ENCODE measurements at places on chromosomes 5 and 9.

- peak; percentile 5 for DNase-seq
These were observed 617 bp downstream of the PPP6C start for GRCh38 chr9:125189011-125189360.

DNA sequence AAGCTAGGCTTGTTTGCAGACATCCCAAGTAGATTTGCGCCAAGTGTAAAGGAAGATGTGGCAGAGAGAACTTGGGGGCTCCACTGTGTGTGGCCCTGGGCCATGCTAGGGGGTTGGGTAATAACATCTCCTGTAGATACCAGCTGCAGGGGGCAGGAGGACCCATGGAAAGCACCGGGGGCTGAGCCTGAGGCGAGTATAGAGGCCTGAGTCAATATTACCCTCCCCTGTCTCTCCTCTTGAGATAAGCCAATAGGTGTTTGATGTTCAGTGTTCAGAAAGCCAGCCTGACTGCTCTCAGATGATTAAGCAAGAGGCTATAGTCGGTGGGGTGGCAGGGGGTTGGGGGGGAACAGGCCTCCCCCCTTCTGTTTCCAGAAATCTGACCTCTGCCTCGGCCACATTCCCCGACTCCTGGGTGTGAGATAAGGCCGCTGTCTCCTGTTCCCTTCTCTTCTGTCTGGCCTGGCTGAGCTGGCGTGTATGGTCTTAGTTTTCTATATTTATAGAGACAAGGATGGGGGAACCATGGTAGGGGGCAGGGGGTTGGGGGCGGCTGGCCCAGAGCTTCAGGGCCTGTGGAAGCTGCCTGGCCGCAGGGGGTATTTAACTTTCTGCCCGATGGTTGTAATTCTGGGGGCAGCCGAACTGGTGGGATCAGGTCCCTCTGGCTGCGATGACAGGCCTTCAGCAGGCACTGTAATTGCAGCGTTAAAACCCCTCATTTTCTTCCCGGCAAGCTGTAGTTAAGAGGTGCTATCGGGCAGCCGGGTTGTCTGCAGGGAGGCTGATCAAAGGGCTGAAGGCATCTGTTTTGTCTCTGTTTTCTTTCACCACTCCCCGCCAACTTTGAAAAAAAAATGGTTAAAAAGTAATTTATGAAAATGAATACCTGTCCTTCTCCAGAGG is 292.0 kb downstream of the NSG2 start:
- DNase-seq, result no peak

- DNase-seq, result no peak
These were observed 94.4 kb upstream of the IFNE start for GRCh38 chr9:21576331-21577189.

GRCh38 chr5:78424665-78425064 is 64.2 kb downstream of the SCAMP1 start:
- DNase-seq, result no peak

DNA sequence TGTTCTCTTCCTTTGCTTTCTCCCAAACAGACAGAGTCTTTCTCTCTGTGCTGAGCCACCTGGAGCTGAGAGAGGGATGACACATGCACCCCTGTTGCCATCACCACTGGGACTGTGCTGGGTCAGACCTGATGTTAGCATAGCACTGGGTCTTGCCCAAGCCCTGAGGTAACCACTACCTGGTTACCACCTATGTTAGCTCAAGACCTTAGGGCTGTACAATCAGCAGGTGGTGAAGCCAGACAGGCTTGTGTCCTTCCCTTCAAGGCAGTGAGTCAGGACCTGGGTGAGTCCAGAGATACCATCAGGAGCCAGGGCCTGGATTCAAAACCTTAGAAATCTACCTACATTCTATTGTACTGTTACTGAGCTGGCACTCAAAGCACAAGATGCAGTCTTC is 32.1 kb downstream of the FST start:
- DNase-seq, result no peak

DNA sequence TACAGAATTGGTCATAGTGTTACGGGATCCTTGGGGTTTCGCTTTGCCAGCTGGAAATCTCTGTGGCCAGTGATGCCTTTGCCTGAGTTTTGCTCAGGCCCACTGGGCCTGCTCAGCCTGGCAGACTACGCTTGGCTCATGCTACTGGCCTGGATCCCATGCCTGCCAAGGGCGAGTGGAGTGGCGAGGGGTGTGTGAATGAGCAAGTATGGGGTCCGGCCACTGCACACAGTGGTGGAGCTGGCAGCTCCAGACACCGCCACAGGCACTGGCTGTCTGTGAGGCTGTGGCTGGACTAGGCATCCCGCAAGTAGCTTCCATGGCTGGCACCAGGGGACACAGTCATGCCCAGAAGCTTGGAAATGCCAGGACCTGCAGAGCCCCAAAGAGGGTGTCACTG is 240.3 kb downstream of the ARRDC3 start:
- no peak for DNase-seq

DNA sequence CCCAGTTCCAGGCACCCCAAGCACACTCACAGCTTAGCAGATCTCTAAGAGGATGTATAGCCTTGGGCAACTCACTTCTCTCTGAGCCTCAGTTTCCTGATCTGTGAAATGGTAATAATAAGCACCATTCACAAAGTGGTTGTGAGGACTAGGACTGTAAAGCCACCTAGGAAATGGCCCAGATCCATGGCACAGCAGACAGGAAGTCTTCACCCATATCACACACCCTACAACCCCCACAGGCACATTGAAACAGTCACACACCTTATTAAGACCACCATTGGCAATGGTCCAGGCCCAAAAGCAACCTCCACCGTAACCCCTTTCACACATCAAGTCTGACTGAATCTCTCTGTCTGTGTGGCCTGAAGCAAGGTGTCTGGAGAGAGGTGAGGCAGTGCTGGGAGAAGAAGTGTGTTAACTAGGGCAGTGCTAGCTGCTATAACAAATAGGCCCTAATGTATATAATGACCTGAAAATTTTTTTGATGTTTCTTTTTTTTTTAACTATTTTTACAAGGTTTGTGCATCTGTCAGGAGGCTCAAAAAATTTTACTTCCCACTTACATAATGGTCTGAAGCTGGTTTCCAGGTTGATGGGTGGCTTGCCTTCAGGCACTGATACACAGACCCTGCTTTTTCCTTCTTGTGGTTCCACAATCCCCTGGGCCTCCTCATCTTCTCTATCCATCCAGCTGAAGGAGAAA is 2.4 kb upstream of the RGS14 start:
- DNase-seq, result no peak

- no peak for DNase-seq
These were observed 239.3 kb upstream of the SGCD start for GRCh38 chr5:156087577-156088110.

GRCh38 chr5:67453111-67453905 is 256.7 kb upstream of the CD180 start:
- no peak for DNase-seq

- DNase-seq, result peak; percentile 16
These were observed 65.7 kb upstream of the EQTN start for GRCh38 chr9:27362447-27363210.

DNA sequence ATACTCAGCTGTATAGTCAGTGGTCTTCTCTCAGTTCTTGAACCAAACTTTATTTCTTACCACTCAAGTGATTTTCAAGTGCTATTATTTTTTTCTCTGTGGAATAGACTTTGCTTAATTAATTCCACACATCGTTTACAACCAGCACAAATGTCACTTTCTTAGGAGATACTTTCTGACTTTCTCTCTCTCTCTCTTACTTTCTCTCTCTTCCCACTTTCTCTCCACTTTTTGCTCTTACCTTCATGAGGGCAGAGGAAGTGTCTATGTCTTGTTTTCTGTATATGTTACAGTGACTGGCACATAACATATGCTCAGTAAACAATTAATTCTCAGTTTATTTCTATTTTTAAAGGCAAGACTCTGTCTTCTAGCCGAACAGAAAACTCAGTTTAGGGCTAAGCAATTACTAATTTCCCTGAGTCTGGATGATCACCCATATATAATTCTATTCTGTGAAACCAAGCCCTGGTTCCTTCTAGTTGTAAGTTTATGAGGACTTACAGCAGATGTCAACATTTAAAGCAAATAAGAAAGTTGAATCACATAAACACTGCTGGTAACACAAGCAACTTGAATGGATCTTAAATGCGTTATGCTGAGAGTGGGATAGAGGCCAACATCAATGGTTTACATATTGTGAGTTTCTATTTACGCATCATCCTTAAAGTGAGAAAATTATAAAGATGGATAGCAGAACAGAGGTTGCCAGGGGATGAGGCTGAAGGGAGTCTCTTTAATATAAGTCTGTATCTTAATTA is 791.4 kb downstream of the MTRR start:
- no peak for DNase-seq

GRCh38 chr9:35060548-35061207 is 11.7 kb downstream of the VCP start:
- no peak for DNase-seq

- DNase-seq, result no peak
These were observed 255.3 kb upstream of the TRPC7 start for GRCh38 chr5:136620621-136621020.

- no peak for DNase-seq
These were observed 22.4 kb downstream of the NREP start for GRCh38 chr5:111734597-111734996.

- DNase-seq, result no peak
These were observed 33.3 kb downstream of the NKX2-5 start for GRCh38 chr5:173201636-173202265.

DNA sequence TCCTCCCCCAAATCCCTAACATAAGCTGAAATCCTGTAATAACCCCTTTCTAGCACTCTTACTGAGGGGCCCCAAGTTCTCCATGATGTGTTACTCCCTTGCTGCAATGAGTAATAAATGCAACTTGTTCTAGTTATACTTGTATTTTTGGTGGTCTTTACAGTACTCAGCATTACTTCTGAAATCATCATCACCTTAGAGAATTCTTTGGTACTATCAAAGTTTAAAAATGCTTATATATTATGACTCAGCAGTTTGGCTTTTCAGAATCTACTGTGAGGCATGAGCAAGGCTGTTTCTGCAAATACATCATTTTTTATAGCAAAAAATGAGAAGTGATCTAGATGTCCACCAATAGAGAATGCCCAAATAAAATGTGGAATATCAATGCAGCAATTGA is 20.7 kb upstream of the ROPN1L start:
- DNase-seq, result no peak

GRCh38 chr9:72151104-72151503 is 1.9 kb downstream of the GDA start:
- DNase-seq, result no peak

DNA sequence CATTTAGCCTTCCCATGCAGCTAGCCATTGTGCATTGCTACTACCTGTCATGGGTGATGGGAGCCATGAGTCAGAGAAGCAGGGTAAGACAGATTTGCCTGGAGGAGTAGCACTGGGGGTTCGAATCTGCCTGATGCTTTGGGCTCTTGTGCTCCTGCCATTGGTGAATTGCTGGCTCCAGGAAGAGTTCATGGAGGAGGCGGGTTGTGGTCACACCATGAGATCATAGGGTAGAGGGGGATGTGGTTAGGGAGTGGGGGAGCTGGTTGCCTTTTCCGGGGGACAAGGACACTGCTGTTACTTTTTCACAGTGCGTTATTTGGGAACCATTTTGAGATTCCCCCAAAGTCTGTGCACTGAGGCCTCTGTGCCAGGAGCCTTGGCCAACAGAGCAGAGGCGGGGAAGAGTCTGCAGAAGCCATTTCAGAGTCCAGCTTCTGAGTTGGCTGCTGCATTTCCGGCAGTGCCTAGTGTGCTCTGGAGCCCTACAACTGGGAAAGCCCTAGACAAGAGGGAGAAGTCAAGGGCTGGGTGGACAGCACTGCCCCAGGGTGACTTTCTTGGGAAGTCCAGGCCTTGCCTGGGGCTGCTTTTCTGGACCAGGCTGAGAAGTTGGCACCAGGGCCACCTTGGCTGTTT is 6.2 kb downstream of the ANGPTL2 start:
- DNase-seq, result no peak

- peak; percentile 18 for DNase-seq
These were observed 593 bp downstream of the BRD3OS start for GRCh38 chr9:134025606-134026541.

Data from DMS79 (cell line).